Tongue (tissue), 3 donors: ENCODE measurements at places on chromosomes 16 and 17. TPM values are rescaled to one million over a fixed set of nuclear protein-coding genes. Genes with fewer than 3 reads are reported as not detected.

The CDYL2 gene
- 2.4 TPM for total RNA-seq

- peak; percentile 48 for DNase-seq
These were observed 91.8 kb upstream of the CLEC18A start for GRCh38 chr16:69859105-69859989.

The IKZF3 gene
- total RNA-seq, result 0.51 TPM

DNA sequence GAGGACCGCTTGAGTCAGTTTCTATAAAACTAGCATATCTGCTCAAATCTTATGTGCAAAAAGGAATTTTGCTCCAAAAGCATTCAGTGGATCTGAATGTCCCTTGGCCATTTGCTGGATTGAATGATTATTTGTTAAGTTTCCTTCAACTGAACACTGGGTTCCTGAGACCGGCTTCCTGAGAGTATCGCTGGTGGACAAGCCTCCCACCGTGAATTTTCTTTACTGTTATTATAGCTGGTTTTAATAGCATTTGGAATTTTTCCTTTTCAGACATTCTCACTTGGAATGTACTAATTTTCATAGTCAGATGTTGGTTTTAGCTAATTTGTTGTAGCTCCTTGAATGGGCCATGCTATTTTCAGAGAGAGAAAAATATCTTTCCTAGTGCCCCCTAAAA lies 9.8 kb upstream of the MYOCD start:
- DNase-seq, result no peak

DNA sequence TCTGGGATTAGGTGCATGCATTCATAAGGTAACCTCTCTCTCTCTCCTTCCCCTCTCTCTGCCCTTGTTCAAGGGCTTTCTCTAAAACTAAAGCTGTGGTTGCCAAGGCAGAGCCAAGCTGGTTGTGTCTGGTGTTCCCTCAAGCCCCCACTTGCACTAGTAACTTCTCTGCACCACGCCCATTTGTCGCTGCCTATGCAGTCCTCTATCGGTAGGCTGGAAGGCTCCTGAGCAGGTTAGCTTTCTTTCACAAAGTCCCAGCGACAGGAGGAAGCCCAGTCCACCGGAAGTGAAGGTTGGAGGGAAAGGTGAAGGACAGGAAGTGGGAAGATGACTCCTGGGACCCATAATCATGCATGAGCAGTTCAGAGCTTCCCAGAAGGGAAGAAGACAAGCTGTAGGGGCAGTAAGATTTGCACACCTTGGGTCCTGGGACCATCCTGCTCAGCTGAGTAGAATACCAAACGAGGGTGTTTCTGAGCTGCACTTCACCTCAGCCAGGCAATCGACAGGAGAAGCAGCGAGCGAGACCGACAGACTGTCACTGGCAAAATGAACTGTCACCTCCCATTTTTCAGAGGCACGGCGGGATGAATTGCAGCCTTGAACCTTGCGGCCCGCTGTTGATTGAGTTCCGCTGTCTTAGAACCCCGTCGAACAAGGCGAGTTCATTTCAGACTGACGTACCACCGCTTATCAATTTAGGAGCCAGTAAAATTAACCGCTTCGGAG lies 14.7 kb upstream of the SKAP1 start:
- DNase-seq, result no peak

GRCh38 chr17:9343516-9343915 lies 232.1 kb downstream of the STX8 start:
- peak; percentile 56 for DNase-seq

GRCh38 chr16:84843149-84844048 lies 23.6 kb downstream of the CRISPLD2 start:
- DNase-seq, result no peak

The CCDC40 gene
- total RNA-seq, result 4.5 TPM

The IFI35 gene
- total RNA-seq, result 6.7 TPM

- no peak for DNase-seq
These were observed 138.4 kb downstream of the WWOX start for GRCh38 chr16:78237841-78238240.

GRCh38 chr17:45227101-45227925 lies 5.6 kb downstream of the FMNL1 start:
- no peak for DNase-seq

The YPEL2 gene
- total RNA-seq, result 39.3 TPM
